ENCODE measurements at places on chromosomes 7 and 10.
A peak's percentile ranks its signal among the peaks of the same experiment; 100 is the strongest.

GRCh38 chr7:24406789-24407299 lies 122.9 kb downstream of the NPY start:
- no peak for DNase-seq

- no peak for DNase-seq
Observed at GRCh38 chr7:114302858-114303257, 111.8 kb upstream of the FOXP2 start.

- no peak for DNase-seq
Observed at GRCh38 chr10:126001576-126001975, 105.2 kb downstream of the FANK1 start.

- peak; percentile 43 for DNase-seq
Observed at GRCh38 chr7:151503902-151504714, 15.6 kb downstream of the RHEB start.

- no peak for DNase-seq
Observed at GRCh38 chr10:30944005-30944404, 87.7 kb downstream of the ZNF438 start.

GRCh38 chr7:113550966-113551365 lies 367.8 kb downstream of the PPP1R3A start:
- no peak for DNase-seq

DNA sequence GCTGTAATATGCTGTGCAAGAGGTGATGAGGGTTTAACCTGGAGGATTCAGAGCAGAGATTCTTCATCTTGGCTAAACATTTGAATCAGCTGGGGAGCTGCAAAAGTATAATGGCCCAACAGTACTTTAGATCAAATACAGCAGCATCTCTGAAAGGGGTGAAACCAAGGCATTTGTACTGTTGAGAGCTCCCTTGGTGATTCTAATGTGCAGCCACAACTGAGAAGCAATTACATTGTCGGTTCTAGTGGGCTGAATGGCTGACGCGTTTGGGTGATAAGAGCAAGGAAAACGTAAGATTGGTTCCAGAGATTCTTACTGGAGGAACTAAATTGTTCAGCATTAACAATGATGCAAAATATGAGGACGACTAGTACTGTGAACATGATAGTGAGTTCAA lies 269.7 kb downstream of the AGMO start:
- no peak for DNase-seq

- DNase-seq: no peak
Observed at GRCh38 chr7:129781928-129782817, 170.6 kb downstream of the UBE2H start.

DNA sequence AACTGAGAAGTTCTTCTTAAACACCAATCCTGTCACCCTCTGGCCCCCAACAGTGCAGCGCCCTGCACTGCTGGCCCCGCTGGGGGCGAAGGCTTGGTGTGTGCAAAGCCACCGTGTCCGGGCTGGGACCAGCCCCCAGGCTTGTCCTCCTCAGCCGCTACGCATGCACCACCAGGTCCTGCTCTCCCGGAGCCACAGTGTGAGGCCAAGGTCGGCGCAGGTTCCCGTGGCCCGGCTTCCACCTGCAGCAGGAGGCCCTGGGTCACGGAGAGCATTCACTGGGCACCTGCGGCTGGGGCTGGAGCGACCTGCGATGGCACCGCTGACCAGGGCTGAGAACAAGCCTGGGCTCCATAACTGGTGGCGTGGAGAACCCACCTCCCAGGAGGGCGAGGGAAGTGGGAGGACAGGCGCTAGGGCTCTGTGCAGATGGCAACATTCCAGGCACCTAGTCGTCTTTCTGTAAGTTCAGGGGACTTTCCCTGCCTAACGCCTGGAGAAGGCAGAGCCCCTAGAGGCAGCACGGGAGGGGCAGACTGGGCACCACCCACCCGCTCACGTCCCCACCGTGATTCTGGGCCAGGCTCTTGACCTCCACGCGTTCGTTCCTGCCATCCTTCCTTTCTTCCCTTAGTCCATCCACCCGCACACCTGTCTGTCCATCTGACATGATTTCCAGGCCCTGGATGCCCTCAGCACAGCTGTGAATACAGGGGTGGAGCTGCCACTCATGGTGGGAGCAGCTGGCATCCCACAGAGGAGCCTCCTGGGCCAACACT lies 271.6 kb downstream of the ELFN1 start:
- DNase-seq: no peak

DNA sequence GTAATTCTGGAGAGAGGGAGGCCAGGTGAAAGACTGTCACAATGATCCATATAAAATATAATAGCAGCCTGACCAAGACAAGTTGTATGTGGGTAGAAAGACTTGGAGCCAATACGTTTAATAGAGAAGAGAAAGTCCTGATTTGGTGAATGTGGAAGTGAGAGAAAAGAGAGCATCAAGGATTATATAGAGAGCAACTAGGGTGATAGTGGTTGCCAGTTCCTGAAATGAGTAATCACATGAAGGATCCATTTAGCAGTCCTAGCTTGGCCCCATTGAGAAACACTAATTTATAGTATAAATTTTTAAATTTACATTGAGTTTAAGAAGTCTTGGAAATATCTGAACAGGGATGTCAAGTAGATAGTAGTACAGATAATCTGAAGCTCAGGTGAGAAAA lies 74.0 kb downstream of the AASS start:
- no peak for DNase-seq

GRCh38 chr10:12513775-12514673 lies 164.7 kb downstream of the CAMK1D start:
- peak; percentile 42 for DNase-seq

DNA sequence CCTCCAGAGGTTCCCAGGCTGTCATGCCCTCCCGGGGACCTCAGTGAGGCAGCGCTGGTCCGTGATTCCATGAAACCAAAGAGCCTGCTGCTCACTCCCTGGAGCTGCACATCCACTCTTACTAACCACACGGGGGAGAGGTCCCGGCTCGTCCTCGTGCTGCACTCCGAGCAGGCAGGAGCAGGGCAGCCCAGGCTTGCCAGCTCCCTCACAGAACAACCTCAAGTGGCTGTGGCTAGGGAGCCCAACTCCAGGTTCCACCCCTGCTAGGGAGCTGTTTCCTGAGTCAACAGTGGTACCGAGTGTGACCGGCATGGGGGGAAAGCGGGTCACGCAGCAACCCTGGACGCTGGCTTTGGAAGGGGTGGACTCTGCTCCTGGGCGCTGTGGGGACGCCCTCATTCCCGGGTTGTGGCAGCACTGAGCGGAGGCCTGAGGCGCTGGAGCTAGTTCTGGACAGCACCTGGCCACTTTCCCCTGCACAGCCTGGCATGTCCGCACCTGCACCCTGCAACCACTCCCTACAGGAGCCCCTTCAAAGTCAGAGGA lies 27.9 kb upstream of the PPP2R2D start:
- DNase-seq: no peak

- DNase-seq: no peak
Observed at GRCh38 chr10:22016046-22016705, 12.6 kb upstream of the DNAJC1 start.

GRCh38 chr10:69588358-69588757 lies 15.1 kb upstream of the NEUROG3 start:
- DNase-seq: no peak

DNA sequence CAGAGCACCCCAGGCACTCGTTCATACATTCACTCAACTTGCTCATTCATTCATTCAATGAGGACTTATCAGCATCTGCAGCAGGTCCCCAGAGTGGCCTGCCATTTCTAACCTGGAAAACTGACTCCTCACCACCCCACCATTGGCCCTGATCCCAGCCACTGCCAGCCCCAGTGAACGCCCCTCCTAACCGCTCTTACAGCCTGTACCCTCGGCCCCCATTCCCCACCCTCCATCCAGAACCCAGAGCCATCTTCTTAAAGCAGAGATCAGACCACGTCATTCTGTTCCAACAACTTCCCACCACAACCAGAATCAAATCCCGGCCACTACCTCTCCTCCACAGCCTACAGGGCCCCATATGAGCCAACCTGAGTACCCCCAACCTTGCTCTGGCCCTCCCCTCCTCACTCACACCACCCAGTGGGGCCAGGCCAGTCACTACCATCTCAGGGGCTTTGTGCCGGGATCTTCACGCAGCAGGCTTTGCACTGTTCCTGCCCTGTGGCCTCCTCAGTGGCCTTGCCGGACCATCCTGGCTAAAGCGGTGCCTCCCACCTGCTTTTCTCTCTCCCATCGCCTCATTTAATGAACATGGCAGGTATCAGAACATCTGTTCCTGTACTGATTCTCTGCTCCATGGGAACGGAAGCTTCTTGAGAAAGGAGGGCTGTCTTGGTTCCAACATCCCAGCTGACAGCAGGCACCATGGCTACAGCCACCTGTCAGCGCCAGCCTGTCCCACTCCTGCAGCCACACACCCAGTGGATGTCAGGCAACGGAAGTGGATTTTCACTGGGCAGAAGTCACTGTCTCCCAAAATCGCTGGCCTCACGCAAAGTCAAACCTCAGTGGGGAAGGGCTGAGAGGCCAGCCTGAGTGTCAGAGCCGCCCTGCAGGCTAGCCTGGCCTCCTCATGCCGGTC lies 45.4 kb downstream of the FAM53B start:
- DNase-seq: no peak

DNA sequence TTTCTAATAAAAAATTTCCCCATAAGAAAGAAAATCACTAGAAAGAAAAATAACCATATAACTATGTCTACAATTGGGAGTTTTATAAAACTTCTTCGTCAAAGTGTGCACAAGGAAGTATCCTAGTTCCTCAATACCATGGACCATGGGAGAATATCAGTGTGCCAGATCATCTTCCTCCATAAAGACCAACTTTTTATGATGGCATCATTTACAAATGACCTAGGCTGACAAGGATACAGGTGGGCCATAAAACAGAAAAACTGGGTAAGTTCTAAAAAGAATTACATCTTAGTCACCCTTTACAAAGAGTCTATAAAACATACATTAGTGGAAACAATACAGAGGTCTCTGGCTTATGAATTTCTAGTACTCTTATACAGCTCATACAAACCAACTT lies 303.2 kb downstream of the DOCK4 start:
- DNase-seq: no peak

Measured in Ammon's horn (tissue), 1 donor.